Common myeloid progenitor, CD34-positive (primary cell): ENCODE measurements at places on chromosomes 16 and 17.

- DNase-seq = no peak
These were observed 58.1 kb downstream of the CYB5B start for GRCh38 chr16:69482410-69482991.

DNA sequence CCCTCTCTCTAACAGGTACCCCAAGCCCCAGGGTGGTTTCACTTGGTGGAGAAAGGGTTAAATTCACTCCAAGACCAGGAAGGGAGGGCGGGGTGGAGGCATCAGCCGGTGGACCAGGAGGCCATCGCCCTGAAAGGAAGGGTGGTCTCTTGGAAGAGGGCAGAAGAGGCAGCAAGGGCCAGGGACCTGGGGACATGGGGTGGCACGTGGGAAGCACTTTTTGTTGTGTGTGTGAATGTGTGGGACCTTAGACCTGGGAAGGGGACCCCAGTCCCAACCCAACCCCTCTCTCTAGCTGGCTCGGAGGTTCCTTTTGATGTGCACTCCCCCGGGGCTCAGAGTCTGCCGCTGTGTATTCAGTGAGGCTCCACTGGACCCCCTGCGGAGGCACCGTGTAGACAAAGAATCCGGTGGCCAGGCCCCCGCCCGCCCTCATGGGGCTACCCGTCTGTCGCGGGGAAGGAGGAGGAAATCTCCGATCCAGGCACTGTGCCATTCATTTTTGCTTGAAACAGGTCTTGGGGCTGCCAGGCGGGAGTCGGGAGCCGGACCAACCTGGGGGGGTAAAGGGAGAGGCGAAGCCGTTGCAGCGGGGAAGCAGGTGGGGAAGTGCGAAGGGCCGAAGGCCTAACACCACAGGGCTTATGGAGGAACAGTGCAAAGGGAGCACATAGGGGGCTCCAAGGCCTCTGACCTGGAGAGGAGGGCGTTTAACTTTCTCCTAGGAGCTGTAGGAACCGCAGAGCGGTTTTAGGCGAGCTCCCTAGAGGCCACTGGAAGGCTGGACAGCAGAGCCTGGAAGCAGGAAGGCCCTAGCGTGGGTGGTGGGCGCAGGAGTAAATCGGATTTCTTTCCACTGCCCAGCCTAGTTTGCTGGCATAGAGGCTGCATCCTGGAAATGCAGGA is 3.2 kb upstream of the WNT3 start:
- no peak for DNase-seq

DNA sequence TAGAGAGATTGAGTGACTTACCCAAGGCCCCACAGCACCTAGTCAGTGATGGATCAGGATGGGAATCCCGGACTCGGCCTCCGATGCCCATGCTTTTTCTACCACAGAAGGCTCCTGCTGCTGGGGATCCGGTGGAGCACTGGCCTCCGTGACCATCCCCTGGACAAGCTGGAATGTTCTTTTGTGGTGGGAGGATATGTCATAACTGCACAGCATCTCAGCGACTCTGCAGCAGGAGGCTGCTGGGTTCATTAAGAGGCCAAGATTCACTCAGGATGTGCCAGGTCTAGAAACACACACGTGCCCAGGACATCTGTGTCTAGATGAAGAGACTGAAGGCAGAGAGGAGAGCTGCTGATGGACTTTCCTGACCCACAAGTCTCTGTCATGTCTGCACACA is 34.7 kb upstream of the NGFR start:
- DNase-seq = no peak

DNA sequence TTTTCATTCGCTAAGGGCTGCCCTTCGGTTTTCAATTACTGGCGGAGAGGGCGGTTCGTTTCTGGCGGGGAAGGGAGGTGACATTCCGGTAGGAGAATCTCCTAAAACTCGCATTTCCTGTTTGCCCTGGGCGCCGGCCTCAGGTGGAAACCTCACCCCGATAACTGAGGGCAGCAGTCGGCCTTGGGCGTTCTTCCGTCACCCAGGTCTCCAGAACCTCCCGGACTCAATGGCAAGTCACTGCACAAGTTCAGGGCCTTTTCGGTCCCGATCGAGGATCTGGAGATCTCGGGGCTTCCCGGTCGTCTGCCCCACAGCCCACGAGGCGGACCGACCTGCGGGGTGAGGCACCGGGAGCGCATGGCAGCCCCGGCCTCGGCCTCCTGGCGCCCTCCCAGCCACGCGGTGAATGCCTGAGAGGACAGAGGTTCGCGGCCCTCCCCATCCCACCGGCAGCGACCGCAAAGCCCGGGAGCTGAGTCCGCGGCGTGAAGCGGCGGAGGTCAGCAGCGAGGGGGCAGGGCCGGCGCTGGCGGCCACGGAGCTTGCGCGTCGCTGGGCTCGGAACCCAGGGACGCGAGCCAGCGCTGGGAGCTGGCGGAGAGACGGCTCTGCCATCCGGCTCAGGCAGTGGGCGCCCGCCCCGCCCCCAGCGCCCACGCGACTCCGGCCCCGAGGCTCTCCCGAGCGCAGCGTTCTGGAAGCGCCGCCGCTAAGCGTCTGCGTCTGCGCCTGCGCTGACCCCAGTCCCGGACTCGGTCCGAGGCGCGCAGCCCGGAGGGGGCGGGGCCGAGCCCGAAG is 58.4 kb downstream of the SRL start:
- peak; percentile 84 for DNase-seq

DNA sequence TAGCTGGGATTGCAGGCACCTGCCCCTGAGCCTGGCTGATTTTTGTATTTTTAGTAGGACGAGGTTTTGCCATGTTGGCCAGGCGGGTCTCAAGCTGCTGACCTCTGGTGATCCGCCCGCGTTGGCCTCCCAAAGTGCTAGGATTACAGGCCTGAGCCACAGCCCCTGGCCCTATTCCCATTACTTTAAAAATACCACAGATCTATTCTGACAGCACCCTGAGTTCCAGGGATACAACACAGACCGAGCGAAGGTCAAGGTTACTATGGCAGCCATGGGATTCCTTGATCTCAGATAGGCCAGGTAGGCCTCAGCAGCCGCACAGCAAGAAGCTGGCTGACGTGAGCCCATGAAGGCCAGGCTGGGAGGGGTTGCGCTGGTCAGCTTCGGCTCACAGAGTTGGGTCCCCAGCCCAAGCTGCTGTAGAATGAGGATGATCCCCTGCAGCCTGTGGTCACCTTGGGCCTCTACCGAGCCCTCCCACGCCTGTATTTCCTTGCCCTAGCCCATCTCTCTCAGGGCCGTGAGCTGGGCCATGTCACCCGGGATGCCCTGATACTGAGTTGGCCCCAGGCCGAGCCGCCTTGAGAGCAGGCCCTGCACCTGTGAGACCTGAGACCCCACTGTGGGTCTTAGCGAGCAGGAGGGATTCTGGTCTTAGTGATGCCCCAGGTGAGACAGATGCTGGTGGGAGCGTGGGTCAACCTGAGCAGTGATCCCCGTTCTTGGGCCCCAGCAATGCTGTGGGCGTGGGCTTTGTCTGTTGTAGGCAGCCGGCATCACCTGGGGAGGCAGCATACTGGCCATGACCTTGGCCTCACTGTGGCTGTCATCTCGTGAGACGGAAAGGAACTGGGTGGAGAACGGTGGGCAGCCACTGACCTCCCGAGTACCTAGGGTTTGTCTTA is 16.9 kb upstream of the RNF213 start:
- DNase-seq = no peak

DNA sequence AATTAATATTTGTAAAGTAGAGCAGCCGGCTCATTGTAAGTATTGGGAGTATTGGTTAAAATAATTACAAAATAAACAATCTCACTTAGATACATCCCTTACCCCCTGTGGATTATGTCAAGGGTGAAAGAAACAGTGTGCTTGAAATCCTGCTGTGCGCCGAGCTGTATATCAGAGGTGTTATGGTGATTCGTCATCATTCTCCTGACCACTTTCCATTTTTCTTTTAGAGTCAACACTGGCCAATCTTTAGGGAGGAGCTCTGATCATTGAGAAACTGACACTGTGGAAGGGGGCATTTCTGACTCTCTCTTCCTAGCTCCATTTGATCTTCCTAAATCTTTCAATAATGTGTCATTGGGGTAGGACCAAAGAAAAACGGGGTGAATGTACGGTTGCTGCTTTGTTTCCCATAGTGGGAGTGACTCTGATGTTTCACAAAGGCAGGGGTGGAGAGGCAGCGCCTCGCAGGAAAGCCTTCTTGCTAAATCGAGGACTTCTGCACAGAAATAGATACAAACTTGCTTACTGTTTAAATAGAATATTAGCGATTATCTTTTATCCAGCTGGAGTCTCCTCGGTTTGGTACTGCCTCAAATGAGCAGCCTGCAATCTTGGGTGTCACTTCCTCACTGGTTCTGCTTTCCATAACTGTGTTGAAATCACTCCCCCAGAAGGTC is 123.4 kb downstream of the PRKCB start:
- peak; percentile 77 for DNase-seq

GRCh38 chr17:78002166-78002565 is 43.7 kb downstream of the TNRC6C start:
- DNase-seq = no peak

GRCh38 chr16:57540906-57541753 is 1.3 kb upstream of the ADGRG5 start:
- DNase-seq = no peak

GRCh38 chr17:11240041-11240840 is 772 bp upstream of the SHISA6 start:
- peak; percentile 3 for DNase-seq

GRCh38 chr17:65088621-65089360 is 32.3 kb upstream of the GNA13 start:
- DNase-seq = no peak

DNA sequence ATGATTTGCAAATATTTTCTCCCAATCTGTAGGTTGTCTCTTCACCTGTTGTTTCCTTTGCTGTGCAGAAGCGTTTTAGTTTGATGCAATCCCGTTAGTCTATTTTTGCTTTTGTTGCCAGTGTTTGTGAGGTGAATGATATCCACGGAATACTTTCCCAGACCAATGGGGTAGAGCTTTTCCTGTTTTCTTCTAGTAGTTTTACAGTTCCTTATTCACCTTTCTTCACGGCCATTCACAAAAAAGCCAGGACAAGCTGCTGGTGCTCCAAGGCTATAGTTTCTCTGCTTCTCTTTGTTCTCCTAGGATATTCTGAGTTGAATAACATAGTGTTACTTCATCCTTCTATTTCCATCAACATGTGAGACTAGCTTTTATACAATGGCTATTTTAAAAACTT is 98.7 kb downstream of the UTP18 start:
- DNase-seq = no peak

DNA sequence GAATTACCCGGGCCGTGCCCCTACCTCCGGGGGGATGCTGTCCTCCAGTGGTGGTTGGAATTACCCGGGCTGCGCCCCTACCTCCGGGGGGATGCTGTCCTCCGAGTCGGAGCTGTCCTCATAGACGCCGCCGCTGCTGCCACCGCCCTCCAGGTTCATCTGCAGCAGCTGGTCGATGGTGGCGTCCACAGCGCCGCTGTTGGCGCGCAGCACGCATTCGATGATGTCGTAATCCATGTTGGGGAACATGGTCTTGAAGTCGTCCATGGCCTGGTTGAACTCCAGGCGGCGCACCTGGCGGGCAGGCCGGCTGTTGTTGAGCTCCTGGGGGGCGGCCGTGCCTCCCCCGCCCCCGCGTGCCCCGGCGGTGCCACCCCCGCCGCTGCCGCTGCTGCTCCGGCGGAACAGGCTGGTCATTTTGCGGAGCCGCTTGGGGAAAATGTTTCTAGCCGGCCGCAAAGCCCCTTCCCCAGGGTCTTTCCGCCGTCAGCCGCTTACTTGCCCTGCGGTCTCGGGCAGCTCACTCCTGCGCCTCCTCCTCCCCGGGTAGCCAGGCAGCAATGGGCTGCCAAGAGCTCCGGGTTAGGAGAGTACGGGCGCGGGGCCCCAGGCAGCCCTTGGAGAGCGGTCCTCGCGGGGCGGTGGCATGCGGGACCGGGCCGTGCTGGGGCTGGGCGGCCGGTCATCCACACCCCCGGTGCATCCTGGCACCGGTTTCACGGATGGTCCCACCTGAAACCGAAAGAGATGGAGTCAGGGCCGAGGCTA is 35.5 kb upstream of the MRPS23 start:
- DNase-seq = no peak

GRCh38 chr17:2982854-2983253 is 80.6 kb downstream of the OR1D5 start:
- DNase-seq = no peak

- DNase-seq = no peak
These were observed 4.5 kb upstream of the PHKG2 start for GRCh38 chr16:30743716-30744115.

DNA sequence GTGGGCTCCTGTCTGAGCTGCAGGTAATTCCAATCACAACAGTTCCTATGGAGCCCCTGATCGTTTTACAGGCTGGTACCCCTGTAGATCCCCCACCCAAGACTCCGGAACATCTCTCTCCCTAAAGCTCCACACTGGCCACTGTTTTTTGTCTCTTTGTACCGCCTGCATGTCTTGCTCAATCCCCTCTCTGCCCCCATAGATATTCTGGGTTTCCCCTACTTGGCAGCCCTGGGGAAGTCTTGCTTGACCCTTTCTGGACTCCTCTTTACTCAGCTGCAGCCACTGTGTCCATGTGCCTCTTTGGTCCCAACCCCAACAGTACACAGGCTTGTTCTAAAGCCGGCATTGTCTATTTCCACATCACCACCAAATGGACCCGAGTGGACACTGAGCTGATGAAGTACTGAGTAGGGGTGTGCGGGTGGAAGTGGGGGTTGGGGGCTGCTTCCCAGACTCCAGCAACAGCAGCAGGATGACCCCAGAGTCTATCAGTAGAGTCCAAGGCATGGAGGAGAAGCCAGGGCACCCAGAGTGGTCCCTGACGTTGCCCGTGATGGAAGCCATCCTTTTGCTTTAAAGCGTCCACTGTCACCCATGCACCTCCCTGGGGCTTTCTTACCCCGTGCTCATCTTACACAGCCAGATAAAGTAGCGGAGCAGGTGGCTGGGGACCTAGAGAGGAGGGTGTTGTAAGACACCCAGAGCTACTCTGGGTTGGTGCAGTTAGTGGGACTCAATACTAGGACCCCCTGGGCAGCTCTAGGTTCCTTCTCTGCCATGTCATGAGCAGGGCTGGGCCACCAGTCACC is 6.4 kb downstream of the CD300LB start:
- no peak for DNase-seq

GRCh38 chr16:86143666-86144065 is 244.7 kb downstream of the IRF8 start:
- no peak for DNase-seq

GRCh38 chr17:48603959-48604769 is 622 bp downstream of the HOXB6 start:
- no peak for DNase-seq

GRCh38 chr17:21033350-21033749 is 9.5 kb downstream of the USP22 start:
- peak; percentile 39 for DNase-seq

DNA sequence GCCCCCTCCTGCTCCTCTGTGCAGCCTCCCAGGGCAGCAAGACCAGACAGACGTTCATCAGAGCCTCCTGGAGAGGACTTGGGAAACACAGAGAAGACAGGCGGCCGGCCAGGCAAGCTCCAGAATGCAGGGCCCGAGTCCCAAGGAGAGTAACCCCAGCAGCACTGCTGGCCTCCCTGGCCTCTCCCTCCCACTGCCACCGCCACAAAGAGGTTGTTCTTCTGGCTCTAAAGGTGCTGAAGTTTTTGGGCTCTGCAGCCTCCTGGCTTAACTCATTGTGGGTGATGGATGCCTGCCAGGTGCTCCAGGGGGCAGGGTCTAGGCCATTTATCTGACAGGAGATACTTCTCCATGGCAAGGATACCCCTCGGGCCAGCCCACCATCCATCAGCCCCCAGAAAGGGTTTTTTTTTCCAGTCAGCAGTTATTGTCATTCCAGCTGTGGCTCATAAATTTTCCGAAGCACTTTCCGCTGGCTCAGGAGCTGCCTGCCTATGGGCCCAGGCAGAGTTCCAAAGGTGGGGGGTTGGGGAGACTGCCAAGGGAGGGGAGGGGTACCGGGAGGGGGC is 32.0 kb upstream of the MRPS23 start:
- DNase-seq = no peak

- DNase-seq = peak; percentile 77
These were observed 428 bp downstream of the SGSM2 start for GRCh38 chr17:2337544-2338314.

GRCh38 chr17:14310101-14310500 is 9.2 kb downstream of the HS3ST3B1 start:
- no peak for DNase-seq
